NCI-H2029 treated with DMSO at 0.1 percent for 48 hours (cell line): ENCODE measurements at places on chromosomes 13 and 19.

DNA sequence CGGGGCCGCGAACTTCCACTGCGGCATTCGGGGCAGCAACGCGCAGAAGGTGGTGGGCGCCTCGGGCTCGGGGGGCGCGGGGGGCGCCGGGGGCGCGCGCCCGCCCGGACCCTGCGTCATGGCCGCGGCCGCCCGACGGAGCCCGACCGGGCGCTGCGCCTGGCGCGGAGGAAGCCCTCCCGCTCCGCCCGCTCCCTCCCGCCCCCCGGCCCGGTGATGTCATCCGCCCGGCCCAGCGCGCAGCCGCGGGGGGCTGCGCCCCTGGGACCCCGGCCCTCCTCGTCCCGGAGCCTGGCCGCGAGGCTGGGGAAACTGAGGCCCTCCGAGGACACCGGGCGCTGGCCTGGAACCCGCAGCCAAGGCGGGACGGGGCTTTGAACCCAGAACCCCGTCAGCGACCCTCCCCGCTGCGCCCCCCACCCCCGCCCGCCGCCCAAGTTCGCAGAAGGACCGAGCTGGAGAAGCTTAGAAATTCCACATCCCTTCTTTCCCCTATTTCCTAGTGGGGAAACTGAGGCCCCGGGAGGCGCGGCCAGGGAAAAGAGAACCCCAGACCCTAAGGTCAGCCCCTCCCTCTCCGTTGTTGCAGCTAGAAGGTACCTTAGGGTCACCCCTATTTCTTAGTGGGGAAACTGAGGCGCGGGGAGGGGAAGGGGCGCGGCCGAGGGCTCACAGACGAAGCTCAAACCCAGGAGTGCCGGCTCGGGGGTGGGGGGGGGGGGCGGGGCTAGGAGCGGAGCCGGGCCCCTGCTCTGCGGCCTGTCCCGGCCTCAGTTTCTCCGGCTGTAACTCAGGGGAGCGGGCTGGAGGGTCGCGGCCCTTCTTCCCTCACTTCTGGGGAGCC is at the start of gene SHC2:
SHC2 (minus strand) TSS at position 157 of the 844 bp plus-strand sequence; CDS start at position 120, 37 bp downstream.
- no peak for DNase-seq

DNA sequence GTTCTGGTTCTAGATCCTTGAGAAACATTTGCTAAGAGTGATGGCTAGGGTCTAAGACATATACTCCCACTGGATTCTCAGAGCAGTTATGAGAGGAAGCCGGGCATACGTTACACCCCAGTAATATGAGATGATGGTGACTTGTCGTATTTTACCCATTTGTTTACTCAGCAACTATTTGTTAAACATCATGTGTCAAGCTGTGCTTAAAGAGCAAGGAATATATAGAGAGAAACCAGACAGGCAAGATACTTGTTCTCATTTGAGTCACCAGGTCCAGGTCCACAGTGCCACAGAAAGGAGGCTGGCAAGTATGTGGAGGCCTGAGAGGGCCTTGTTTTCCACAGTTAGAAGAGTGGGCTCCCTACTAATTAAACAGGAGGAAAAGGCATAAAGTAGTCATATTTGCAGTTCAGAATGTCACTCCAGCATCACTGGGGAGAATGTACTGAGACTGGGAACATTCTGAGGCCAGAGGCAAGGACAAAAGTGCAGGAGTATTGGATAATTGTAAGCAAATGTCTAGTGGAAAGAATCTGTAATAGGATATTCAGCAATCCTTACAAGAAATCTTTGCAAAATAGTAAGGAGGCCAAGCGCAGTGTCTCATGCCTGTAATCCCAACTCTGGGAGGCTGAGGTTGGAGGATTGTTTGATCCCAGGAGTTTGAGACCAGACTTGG is 142.2 kb downstream of the IRS2 start:
- no peak for DNase-seq

- DNase-seq: no peak
Observed at GRCh38 chr13:25992076-25992475, 59.7 kb downstream of the SHISA2 start.

- DNase-seq: no peak
Observed at GRCh38 chr19:9839415-9839814, 4.3 kb downstream of the PIN1 start.

- no peak for DNase-seq
Observed at GRCh38 chr19:32330213-32330857, 15.1 kb upstream of the ZNF507 start.

- DNase-seq: no peak
Observed at GRCh38 chr13:99367106-99367616, 60.0 kb upstream of the GPR183 start.

GRCh38 chr13:46267166-46267565 is 55.4 kb downstream of the LRRC63 start:
- DNase-seq: no peak

DNA sequence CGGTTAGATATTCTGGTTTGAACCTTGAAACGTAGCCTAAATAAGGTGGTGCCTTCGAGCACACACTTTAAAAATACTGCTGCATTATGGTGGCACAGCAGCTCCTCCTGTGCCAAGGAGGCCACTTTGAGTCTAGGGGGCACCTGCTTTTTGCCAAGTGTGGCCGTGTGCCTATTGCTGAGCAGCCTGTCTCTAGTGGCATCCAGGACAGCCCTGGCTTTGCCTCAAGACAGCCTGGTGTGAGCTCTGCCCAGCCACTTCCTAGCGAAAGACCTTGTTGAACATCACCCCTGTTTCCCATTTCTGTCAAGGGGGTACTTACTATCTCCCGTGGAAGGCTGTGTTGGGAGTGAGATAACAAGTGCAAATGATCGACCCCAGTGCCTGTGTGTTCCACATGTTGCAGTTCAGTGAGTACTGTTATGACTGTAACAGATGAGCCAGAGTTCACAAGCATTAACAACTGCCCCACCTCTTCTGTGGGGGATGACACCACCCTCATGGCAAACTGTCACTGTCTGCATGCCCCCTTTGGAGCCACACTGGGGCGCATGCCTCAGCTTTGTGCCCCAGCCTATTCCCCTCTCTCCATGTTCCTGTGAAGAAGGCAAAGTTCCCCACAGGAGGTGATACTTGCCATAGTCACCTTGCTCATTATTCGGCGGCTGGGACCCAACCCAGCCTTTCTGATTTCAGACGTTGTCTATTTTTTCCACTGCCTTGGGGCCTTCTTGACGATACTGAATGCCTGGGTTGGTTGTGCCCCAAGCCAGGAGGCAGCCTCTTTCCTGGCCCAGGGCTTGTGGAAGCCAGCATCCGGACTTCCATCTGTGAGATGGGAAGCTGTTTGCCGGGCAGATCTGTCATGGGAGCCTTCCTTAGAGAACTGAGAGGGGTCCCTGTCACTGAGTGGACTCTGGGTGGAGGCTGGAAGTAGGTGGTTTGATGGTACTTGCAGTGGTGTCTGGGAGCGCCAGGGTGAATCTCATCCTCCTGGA is 5.4 kb downstream of the GATAD2A start:
- DNase-seq: no peak

DNA sequence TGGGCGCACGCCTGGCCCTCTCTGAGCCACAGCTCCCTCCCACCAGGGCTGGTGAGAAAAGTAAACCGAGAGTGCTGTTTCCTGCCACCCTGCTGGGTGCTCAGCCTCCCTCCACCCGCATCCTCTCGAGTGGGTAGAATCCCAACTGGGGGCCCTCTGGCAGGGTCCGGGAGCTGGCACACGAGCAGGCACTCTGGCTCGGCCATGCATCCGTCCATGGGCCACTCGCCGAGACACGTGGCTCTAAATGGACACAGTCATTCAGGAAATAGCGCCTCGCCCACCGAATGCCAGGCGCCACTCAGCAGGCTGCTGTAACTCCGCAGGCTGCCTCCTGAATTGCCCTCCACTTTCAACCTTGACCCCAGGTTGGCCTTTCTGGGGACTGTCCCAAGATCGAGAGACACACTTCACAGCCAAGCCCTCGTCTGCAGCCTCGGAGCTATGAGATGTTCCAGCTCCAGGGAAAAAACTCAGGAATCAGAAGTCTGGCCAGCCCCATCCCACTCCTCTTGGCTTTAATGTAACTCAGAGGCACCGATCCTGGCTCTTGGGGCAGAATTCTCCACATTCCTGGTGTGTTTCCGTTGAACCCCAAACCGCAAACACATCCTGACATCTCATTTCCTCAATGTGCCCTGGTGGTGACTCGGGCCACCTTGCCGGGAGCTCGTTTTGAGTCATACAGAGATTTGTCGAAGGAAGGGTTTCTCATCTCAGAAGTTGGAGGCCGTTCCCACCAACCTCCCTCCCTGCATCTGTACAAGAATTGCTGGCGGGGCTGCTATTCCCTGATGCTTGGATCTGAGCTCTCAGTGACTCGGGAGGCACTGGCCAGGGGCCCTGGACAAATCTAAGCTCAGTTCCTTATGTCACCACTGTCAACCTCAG is 14.1 kb downstream of the KLF2 start:
- no peak for DNase-seq

DNA sequence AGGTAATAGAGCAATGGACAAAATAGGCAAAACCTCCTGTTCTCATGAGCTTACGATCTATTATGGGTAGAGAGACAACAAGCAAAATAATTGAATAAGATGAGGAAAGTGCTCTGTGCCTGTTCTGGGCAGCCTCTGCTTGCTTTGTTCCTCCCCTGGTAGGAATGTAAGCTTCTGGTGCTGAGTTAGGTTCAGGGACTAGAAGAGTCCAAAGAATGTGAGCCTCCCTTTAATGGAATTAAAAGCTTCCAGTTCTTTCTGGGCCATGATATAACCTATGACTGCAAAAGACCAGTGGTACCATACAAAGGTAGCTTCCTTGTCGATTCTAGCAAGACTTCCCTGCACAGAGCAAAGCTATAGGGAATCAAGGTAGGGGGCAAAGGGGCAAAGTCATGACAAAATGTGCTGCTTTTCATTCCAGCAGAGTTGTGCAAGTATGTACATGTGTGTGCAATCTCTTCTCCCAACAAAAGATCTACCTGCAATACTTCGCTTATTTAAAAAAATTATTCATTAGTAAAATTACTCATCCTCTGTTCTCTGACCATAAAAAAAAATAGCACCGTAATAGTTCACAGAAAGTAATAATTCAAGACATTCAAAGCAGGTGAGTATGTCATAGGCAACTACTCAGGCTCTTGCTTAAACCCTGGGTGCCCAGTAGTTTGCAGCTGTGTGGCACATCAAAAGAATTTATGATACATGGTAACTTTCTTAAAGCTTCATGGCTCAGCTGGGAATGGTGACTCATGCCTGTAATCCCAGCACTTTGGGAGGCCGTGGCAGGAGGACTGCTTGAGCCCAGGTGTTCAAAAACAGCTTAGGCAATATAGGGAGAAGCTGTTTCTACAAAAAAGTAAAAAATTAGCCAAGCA is 21.4 kb downstream of the ACOD1 start:
- DNase-seq: no peak

DNA sequence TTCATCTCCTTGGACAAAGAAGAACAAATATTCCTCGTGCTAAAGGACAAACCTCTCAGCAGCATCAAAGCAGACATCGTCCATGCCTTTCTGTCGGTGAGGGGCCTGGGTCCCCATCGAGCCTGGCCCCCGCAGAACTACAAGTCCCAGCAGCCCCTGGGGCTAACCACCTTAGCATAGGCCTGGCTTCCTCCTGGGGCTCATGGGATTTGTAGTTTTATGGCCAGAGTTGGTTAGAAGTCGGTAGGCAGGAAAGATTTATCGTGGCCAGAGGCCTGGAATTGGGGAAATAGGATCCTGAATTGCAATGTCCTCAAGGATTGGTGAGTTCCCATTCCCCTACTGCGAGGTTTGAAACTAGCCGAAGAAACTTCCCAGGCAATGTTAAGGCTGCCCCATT is 19.6 kb downstream of the TMEM150B start:
- no peak for DNase-seq

GRCh38 chr19:2546128-2547032 is 70.5 kb downstream of the GADD45B start:
- no peak for DNase-seq

DNA sequence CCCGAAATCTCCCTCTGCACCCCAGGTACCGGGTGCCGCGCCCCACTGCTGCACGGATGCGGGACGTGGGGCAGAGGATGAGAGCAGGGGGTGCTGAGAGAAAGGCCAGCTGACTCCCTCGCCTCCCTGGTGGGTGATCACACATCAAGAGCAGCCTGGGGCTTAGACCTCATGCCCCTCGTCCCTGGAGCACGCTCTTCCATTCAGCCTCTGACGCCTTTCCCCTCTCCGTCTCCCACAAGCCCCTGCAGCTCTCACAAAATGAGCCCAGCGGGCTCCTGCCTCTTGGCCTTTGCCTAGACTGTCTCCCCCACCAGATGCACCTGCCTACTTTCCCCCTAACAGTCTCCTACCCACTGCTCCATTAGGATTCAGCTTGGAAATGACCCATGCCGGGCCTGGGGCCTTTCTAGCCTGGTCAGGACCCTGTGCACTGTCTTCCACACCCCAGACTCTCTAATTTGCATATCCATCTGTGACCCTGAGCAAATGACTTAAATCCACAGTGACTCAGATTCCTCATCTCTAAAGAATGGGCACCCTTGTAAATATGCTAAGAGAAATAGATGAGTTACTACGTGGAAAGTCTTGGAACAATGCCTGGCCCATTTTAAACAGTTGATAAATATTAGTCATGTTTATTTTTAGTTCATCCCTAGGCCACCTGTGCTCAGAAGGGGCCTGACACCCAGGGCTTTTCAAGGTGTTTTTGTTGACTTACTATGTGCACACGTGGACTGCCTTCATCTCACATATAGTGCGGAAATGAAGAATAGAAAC is 582 bp upstream of the PTPRH start:
- DNase-seq: peak; percentile 52

- no peak for DNase-seq
Observed at GRCh38 chr13:51349016-51349415, 9.5 kb downstream of the SERPINE3 start.

GRCh38 chr13:45592758-45593157 is 22.8 kb downstream of the ERICH6B start:
- DNase-seq: no peak

- peak; percentile 41 for DNase-seq
Observed at GRCh38 chr13:77779552-77780272, 82.2 kb downstream of the SLAIN1 start.

- no peak for DNase-seq
Observed at GRCh38 chr19:35848486-35848885, 3.8 kb downstream of the NPHS1 start.

GRCh38 chr13:35157143-35157755 is 215.2 kb downstream of the NBEA start:
- DNase-seq: no peak

DNA sequence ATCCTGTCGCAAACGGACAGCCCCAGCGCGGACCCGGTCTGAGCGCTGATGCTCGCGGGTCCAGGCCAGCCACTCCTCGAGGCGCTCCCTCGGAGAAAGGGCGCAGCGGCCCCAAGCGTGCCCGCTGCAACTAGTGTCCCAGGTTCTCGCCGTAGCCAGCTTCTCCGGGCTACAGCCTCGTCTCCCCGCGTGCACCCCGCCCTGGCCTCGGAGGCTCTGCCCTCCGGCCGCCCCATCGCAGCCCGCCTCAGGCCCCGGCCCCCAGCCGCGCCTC is 487 bp downstream of the FLT1 start:
- DNase-seq: no peak

DNA sequence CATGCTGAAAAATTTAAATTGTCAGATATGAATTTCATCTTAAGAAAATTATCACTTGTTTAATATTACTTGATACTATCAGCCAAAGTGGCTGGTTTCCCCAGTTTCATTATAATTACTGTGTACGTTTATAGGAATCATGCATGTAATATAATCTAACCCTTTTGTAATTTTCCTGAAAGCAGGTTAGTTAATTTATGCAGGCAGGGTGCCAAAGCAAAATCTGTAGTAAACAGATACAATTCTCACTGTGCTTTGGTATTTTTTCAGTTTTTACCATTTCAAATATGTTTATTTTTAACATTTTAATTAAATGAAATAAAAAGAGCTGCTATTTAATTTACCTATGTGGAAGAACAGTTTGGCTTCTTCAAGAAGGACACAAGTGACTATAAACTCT is 1227.5 kb upstream of the MIR17HG start:
- no peak for DNase-seq
